ENCODE measurements at places on chromosomes 4 and X.

GRCh38 chrX:150475461-150475860 lies 93.0 kb upstream of the MTM1 start:
- DNase-seq: no peak

DNA sequence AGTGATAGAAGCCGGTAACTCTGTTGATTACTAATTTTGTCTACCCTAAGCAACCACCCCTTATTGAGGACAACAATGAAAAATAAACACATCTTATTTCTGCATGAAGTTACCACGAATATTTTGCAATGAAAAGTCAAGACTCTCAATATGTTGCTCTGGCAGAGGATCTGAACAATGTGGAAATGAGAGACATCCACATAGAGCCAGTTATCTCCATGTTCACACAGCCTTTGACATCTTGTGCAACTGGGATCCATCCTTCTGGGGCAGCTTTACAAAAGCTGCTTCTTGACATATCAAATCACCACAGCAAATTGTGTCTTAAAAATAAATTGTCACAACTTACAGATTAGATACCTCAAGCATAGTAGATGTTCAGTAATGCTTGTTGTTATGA lies 10.2 kb downstream of the EDNRA start:
- no peak for DNase-seq

GRCh38 chr4:101200561-101200960 lies 146.8 kb downstream of the PPP3CA start:
- no peak for DNase-seq

DNA sequence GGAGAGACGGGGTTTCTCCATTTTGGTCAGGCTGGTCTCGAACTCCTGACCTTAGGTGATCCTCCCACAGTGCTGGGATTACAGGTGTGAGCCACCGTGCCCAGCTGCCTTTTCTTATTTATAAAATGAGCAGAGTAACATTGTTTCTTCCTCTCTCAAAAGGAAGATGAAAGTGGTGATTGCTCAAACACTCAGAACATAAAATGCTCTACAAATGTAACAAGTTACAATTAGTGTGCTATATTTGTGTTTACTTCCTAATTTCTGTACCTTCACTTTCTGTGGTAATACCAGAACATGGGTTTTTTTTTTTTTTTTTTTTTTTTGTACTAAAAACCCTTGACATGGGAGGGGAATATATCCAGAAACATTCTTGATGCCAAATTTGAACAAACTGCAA lies 197.9 kb downstream of the MGST2 start:
- no peak for DNase-seq

GRCh38 chr4:184807256-184807655 lies 18.5 kb downstream of the ACSL1 start:
- DNase-seq: no peak

DNA sequence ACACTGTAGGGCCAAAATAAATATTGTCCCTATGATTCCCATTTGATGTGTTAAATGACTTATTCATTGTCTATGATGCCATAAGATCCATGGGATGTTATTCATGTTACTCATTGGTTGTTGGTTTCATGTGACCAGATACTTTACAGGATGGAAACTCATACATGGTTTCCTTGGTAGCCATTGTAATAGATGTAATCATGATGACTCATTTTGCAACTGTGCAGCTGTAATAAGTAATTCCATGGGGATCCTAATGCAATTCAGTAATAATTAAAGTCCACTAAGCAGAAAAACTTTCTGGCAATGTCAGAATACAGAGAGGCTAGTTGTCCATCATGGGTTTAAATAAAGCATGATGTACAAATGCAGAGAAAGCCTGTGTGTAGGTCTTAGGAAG lies 389.7 kb upstream of the NR3C2 start:
- no peak for DNase-seq

GRCh38 chr4:76582817-76583087 lies 147.7 kb downstream of the SHROOM3 start:
- no peak for DNase-seq

DNA sequence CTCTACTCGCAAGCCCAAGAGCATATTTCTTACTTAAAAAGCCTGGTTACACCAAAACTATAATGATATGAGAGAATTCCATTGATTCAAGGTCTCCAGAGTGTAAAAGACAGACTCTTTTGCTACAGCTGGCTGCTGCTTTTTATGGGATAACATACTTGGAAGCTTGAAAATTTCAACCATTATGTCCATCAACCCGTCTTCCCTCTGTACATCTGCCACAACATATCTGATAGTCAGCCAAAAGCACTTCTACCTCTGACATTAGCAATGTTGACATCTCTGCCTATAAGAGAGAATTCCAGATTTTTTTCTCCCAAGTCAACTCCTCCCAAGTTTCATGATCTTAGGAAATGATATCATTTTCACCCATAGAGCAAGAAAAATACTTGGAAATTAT lies 54.4 kb upstream of the IQCM start:
- no peak for DNase-seq
